HuH-7.5 (cell line): ENCODE measurements at places on chromosomes 2 and 18.

- no peak for DNase-seq
Measured at GRCh38 chr2:39712953-39713352, 47.2 kb downstream of the TMEM178A start.

- DNase-seq: no peak
Measured at GRCh38 chr2:15040429-15041084, 408.0 kb downstream of the LRATD1 start.

DNA sequence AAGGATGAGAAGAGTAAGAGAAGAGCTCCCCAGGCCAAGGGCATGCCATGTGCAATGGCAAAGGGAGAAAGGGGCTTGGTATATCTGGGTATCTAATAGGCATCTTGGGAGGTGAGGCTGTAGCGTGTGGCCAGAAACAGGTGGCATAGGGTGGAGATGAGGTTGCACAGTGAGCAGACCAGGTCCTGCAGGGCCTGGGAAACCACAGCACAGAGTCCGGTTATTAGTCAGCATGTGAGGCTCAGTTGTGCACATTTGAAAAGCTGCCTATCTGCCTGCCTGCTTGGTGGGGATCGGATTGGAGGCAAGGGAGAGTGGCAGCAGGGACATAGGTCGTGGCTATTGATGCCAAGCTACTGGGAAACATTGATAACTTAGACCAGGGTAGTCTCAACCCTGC is 190.6 kb downstream of the TPGS2 start:
- no peak for DNase-seq

GRCh38 chr2:201994973-201995638 is 38.5 kb upstream of the FZD7 start:
- DNase-seq: no peak

GRCh38 chr2:56130463-56131070 is 53.2 kb upstream of the CCDC85A start:
- no peak for DNase-seq

DNA sequence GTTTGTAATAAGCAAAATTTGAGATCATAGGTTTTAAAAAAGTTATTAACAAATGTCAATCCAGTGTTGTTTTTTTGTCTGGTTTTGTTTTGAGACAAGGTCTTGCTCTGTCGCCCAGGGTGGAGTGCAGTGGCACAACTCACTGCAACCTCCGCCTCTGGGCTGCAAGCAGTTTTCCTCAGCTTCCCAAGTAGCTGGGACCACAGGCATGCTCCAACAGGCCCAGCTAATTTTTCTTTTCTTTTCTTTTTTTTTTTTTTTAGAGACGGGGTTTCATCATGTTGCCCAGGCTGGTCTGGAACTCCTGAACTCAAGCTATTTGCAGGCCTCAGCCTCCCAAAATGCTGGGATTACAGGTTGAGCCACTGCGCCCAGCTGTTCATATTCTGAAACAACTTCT is 31.3 kb downstream of the GALNT3 start:
- DNase-seq: no peak

DNA sequence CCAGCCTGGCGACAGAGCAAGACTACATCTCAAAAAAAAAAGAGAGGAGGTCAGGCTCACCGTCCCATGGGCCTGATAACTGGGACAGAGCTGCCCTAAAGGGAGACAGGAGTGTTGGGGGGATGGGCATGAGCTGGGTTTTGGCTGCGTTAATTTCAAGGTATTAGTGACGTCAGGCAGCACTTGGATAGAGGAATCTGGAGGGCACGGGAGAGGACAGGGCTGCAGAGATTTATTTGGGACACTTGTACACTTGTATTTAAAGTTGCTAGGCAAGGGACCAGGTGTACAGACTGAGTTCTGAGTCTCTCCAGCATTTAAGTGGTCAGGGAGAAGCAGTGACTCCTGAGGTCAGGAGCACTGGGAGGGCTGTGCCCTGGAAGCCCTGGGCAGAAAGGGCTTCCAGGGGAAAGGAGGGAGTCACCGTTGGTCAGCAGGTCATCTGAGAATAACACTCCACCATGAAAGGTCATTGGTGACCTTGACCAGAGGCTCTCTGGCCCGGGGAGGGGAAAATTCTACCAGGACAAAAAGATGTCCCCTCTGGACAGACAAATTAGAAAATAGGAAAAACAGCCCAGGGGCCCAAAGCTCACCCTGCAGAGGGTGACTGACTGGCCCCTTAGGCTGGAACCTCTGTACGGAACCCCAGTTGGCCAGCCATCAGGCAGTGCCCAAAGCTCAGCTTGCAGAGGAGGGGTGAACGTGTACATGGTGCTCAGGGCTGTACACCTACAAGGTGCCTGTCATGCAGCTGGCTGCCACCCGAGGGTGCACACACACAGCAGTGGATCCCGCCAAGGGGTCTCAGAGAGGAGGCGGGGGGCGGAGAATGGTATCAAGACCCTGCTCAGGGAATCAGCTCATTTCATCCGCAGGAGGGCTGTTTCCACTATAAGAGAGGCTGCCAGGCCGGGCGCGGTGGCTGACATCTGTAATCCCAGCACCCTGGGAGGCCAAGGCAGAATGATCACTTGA is 23.0 kb upstream of the CNNM3 start:
- no peak for DNase-seq
